ENCODE measurements at places on chromosomes 2 and 18. TPM values are rescaled to one million over a fixed set of nuclear protein-coding genes. Genes with fewer than 3 reads are reported as not detected.
A peak's percentile ranks its signal among the peaks of the same experiment; 100 is the strongest.

GRCh38 chr2:109335631-109336176 is 206.7 kb downstream of the SH3RF3 start:
- no peak for DNase-seq

DNA sequence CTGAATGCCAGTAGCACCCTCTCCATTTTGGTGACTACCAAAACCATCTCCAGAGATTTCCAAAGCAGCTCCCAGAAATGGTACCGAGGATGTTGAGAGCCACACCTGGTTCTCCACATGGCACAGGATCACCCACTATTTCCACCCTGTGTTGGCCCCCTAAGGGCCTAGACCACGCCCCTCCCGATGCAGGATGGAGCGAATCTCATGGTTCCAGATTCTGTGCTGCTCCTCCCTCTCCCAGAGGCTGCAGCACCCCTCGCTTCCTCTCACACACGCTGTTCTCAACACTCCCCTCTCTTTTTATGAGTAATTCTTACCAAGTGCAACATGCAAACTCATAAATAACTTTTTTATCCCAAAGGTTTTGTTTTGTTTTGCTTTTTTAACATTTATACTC is 571.5 kb downstream of the STK39 start:
- DNase-seq = no peak

- no peak for DNase-seq
These were observed 110.7 kb downstream of the TMX3 start for GRCh38 chr18:68604256-68604655.

GRCh38 chr2:60820416-60821132 is 60.8 kb upstream of the REL start:
- no peak for DNase-seq

DNA sequence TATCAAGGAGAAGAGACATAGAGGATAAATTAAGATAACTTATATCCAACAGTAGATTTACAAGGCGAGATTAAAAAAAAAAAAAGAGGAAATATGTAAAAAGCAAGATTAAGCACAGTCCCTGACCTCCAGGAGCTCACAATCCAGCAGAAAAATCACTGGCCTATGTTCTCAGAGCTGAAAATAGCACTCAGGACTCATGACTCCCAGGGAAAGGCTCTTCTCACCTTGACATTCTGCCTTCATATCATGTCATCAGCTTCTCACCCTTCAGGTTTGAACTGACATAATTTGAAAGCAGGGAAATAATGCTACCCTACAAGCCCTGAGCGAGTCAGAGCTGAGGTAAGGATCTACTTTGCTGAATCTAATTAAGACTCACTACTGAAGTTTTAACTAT is 82.8 kb downstream of the L3MBTL4 start:
- DNase-seq = no peak

DNA sequence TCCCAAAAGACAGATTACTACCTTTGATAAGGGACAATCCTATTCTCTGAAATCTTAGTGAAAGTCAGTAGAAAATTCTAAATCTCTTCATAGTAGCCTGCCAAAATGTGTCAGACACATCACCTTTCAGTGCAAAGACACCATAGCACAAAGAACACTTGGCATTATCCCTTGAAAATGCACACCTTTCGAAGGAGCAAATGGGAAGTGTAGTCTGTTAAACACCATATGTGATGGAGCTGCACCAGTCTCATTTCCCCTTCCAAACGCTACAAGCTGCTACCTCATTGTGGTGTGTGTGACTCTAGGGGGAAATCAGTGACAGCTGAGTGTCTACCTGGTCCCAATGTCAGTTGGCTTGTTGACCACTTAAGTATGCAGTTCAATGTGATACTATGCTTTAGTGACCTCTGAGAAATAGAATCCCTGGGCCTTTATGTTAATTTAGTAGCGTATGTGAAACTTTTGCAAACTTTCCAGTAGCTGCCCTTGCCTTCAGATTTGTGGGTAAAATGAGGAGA is 551.7 kb downstream of the ARHGAP15 start:
- DNase-seq = no peak

DNA sequence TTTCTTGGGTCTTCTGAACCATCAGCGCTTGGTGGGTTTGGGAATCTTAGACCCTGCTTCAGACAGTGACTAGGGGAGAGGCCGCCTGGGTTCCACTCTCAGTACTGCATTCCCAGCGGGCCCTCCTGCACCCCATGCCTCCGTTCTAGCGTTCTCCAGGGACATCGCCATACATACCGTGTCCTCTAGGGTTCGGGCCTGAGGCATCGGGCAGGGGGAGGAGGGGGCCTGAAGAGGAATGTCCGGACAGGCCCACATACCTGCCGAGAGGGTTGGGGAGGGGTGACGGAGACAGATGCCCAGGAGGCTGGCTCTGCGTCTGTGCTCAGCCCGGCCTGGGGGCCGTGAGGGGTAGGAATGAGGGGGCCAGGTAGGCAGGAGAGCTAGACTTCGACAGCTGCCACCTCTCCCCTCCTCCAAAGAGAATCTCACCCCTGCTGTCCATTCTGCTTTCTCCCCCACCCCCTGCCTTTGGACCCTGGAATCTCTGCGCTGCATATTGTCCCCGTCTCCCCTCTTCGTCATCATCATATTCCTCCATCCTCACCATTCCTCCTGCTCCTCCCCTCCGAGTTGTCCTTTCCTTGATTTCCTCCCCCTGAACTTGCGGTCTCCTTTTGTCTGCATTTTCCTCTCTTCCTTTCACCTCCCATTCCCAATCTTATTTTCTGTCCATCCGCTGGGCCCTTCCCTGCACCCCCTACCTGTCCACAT is 7.8 kb upstream of the WNT10A start:
- DNase-seq = no peak

DNA sequence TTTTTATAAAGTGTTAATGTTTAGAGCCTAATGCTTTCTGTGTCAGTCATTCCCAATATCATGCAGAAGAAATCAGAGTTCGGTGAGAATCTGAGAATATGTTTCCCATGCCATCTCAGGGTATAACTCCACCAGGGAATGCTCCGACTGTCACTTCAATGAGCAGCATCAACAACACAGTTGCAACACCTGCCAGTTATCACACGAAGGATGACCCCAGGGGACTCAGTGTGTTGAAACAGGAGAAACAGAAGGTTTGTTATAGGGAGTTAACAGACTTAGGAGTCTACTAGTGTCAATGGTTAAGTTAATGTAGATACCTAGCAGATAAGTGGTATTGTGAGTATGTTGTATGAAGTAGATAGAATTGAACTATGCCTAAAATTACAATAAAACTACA is 31.0 kb downstream of the VAPA start:
- DNase-seq = no peak

GRCh38 chr18:28559511-28559910 is 382.6 kb upstream of the CDH2 start:
- DNase-seq = no peak

GRCh38 chr2:209662021-209662420 is 109.6 kb upstream of the UNC80 start:
- no peak for DNase-seq

- no peak for DNase-seq
These were observed 417.2 kb upstream of the MEIS1 start for GRCh38 chr2:66017763-66018162.

DNA sequence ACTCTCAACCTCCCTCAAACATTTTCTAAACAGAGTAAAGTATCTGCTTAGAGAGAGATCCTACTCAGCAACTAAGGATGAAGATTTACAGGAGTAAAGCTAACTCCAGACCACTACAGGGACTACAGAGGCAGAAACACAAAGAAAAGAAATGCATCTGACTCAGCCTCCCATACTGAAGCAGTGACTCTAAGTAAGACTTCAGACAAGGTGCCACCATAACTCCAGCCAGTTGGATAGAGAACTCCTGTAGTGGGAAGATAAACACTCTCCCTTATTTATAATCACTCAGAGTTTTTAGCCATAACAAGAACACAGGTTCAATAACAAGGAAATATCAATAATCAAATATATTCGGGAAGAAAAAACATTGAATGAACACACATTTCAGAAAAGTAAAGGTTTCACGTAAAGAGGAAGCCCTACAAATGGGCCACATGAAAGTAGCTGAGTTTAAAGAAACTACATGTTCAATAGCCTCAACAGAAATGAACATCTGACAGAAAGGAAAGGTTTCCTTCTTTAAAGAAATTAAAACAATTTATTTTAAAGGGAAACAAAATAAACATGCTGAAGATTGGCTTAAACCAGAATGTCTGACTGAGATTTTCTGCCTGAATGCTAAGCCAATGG is 519.9 kb downstream of the KCNJ3 start:
- DNase-seq = no peak

DNA sequence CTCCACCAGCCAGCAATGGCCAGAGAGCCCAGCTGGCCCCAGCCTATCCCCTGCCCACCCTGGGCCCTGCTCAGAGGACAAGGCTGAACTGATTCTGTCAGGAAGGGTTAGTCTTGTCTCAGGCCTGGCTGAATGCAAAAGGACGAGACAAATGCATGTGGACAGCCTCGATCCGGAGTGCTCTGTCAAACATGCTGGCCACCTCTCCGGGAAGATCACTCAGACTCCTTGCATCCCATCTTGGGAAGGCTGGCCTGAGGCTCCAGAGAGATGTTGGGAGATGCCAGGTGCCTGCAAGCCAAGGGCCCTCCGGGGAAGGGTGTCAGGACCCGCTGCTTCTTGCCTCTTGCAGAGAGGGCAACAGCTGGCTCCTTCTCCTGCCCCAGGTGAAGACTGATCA is 20.2 kb upstream of the C1QL2 start:
- DNase-seq = no peak

- no peak for DNase-seq
These were observed 148.3 kb downstream of the MEIS1 start for GRCh38 chr2:66582987-66583880.

DNA sequence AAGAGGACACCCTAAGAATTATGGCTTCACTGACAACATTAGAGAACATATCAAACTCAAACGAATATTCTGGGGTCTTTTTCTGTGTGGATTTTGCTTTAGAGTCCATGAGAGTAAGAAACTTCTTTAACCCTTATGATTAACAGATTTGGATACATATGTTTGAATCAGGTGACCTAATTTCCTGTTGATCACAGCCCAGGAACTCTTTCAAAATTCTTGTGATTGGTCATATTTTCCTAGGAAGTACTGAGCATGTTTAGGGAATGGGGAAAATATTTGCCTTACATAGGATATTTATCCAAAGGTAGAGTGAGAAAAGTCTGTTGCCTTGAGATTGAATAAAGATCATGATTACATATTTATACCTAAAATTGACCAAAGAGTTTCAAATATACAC is 160.0 kb downstream of the KCNH7 start:
- no peak for DNase-seq

DNA sequence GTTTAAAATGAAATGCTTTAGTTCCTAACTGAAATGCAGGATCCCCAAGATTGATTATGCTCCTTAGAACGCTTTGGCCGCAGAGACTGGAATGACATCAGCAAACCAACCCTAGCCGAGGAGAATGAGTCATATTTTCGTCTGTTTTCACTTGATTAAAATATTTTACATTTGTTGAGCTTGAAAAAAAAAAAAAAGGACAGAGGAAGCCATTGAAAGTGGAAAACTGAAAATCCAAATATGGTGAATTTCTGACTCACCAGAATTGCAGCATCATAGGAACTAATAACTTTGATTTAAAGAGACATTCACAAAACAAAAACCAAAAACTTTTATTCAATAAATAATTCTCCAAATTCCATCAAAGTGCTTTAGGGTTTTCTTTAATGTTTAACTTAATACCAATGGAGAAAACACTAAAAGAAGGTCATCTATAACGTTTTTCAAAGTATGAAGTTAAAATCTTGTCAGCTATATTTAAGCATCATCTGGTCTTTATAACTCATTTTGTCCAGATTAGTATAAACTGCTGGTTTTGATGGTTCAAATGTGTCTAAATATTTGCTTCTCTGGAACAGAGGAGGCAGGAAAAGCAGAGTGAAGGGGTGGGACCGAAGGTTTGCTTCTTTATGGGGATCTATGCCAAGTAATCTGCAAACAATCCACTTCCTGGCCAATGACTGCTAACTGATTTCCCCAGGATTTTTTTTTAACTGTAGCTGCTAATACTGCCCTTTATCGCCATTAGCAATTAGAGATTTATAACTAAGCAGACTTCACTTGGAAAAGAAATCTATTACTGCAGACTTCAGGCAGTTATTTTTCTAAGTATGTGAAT is 30.9 kb upstream of the COL5A2 start:
- DNase-seq = no peak

GRCh38 chr2:12097859-12098258 is 351.4 kb downstream of the LPIN1 start:
- no peak for DNase-seq

- DNase-seq = peak; percentile 60
These were observed 12.9 kb upstream of the SNORC start for GRCh38 chr2:232857158-232857563.

DNA sequence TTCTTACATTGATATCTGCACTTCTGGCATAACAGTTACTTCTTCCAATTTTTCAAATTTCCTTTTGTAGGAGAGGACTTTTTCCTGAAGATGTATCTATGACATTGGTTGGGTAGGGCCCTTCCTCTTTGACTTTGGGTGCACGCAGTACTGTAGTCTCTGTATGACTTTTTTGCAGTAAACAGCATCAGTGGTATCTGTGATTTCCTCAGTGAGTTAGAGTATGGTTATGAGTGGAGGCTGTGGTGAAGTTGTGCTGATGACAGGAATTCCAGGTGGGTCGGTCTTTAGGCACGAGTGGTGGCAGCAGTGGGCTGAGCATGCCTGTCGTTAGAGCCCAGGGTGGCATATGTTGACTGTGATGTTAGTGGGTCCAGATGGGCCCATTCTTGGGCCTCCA is 17.6 kb downstream of the ACVR1C start:
- DNase-seq = no peak

GRCh38 chr2:207038299-207038698 is 99.0 kb downstream of the CPO start:
- no peak for DNase-seq

DNA sequence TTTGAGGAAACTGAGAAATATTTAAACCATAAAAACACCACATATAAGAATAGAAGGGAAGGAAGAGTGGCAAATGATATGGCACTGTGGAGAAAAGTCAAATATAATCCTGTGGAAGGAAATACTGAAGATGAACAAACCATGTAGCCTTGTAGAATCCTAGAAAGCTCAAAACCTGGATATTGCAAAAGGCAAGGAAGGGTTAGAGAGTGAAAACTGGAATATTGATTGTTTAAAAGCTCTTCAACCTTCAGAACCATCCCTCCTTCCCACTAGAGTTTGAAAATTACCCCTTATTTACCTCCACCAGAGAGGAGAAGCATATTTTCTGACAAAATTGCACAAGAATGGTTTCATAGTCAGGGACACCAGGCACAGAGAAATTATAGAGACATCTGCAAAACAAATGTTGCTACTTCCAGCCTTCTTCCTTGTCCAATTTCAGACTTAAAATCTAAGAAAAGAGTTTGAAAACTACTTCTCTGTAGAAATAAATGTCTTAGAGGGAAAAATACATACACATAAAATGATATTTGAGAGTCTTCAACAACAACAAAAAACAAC is 48.0 kb downstream of the ANTXR1 start:
- DNase-seq = no peak

REG1B gene
- total RNA-seq = not detected

SCG2 gene
- total RNA-seq = not detected

LIMS3 gene
- 3.7 TPM for total RNA-seq

FIGN gene
- 4.9 TPM for total RNA-seq

KCNE4 gene
- 0.33 TPM for total RNA-seq

EIF2AK2 gene
- total RNA-seq = 14.9 TPM

CDCA7 gene
- 0.08 TPM for total RNA-seq

ASB18 gene
- total RNA-seq = not detected

C2orf49 gene
- total RNA-seq = 8.2 TPM

RUFY4 gene
- 0.08 TPM for total RNA-seq

CDK15 gene
- under 0.01 TPM for total RNA-seq

CCDC102B gene
- 0.89 TPM for total RNA-seq

TUBB6 gene
- 347 TPM for total RNA-seq

Measured in liver (tissue), 10 donors.